NCI-H524 (cell line): ENCODE measurements at places on chromosomes 13 and 19.
A peak's percentile ranks its signal among the peaks of the same experiment; 100 is the strongest.

GRCh38 chr19:42233106-42233505 lies 9.3 kb downstream of the GSK3A start:
- DNase-seq: no peak

- DNase-seq: no peak
Measured at GRCh38 chr19:16446108-16446723, 25.6 kb downstream of the EPS15L1 start.

- DNase-seq: no peak
Measured at GRCh38 chr19:34408411-34408810, 4.2 kb downstream of the PDCD2L start.

DNA sequence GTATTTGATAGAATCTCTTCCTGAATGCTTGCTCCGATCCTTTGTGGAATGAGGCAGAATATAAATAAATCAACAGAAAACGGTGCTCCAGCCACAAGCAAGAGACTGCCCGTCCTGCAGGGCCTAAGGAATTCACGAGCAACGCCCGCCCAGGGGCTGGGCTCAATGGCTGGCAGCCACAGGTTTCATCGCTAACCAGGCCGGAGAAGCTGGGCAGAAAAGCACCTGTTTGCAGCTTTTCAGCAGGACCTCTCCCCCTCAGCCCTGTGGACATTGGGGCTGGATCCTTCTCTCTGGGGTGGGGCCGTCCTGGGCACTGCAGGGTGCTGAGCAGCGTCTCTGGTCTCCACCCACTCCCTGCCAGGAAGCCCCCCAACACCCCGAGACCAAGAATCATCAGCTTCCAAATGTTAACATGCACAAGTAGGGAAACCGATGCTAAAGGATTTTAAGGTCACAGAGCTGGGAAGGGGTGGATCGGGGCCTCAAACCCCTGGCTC lies 102.5 kb downstream of the GADD45B start:
- no peak for DNase-seq

DNA sequence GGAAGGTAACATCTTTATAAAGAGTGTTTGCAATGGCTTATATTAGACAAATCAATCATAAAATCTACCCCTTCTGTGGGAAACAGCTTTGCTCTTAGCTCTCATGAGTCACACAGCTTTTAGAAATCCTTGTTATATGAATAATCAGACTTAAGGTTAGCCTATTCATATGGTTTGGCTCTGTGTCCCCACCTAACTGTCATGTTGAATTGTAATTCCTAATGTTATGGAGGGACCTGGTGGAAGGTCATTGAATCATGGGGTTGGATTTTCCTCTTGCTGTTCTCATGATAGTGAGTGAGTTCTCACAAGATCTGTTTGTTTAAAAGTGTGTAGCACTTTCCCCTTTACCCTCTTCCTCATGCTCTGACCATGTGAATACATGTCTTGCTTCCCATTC lies 704.2 kb upstream of the KLHL1 start:
- no peak for DNase-seq

- no peak for DNase-seq
Measured at GRCh38 chr13:37179645-37180044, 74.2 kb upstream of the CSNK1A1L start.

DNA sequence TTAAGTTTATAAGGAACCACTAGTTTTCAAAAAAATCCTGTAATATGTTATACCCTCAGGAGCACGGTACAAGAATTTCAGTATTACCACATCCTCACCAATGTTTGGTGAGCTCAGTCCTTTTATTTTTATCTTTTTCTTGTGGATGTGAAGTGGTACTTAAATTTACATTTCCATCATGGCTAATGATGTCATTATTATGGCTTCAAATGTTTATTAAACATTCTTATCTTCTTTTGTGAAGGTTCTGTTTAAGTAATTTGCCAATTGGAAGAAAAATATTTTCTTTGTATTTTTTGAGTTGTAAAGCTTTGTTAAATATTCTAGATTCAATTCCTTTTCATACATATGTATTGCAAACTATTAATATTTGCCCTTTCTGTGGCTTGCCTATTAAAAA lies 291.0 kb downstream of the ENOX1 start:
- no peak for DNase-seq

GRCh38 chr13:63517371-63517770 lies 2101.7 kb upstream of the PCDH20 start:
- no peak for DNase-seq

- DNase-seq: no peak
Measured at GRCh38 chr19:29623726-29624488, 17.8 kb downstream of the POP4 start.

DNA sequence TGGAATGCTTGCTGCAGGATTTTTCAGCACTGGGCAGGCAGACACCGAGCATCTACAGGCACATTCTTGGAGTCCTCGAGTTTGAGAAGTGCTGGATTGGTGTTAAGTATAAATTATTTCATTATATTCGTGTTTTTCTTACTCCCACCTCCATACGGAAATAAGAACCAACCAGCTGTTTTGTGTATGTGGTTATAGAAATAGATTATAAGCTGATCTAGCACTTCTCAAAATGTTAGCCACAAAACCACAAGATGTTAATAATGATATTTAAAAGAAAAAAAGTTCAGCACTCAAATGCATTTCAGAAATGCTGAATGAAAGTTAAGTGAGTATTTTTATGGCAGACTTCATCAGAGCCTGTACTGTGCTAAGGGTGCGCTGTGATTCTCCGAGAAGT lies 24.0 kb upstream of the TEX29 start:
- DNase-seq: no peak

DNA sequence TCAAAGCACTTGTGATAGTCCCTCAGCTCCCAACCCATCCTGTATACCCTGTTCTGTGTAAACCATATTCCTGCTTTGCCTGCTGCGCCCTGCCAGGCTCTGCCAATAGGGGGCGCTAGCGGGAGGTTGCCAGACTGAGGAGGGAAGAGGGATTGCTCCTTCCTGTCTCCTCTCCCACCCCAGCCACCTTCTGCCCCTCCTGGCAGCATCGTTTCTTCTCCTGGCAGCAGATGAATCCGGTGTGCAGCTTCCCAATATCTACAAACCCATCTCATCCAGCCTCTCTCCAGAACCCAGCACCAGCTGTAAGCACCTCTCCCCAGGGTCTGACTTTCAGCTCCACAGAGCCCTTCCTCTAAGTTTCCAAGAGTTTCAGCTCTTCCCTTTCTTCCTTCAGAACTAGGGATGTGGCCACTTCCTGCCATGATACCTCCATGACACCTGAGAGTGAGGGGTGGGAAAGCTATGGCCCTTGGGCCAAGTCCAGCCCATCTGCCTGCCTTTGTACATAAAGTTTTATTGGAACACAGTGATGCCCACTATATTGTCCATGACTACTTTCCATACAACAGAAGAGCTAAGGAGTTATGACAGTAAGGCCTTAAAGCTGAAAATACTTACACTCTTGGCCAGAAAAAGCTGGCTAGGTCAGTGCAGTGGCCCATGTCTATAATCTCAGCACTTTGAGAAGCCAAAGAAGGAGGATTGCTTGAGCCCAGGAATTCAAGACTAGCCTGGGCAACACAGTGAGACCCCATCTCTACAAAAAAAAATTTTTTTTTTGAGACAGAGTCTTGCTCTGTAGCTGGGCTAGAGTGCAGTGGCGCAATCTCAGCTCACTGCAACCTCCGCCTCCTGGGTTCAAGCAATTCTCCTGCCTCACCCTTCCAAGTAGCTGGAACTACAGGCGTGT lies 34.5 kb upstream of the ATP1A3 start:
- DNase-seq: peak; percentile 27

- no peak for DNase-seq
Measured at GRCh38 chr13:110562696-110563462, 1.4 kb upstream of the RAB20 start.

DNA sequence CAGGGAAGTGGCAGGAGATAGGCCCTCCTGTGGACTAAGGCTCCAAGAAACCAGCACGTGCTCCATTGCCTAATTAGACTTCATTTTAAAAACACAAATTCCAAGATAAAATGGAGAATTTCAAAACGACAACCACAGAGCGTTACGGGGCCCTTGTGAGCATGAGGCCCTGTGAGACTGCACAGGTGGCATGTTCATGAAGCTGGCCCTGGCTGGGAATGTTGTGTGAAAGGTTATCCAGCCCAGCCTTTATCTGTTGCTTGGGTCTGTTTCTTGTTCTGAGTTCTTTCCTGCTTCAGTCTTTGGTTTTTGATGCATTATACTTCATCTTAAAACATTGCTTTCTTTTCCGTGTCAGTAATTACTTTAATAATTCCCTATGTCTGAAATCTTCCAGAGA lies 99.0 kb downstream of the LACC1 start:
- no peak for DNase-seq

- no peak for DNase-seq
Measured at GRCh38 chr13:38933786-38934185, 56.8 kb downstream of the STOML3 start.

DNA sequence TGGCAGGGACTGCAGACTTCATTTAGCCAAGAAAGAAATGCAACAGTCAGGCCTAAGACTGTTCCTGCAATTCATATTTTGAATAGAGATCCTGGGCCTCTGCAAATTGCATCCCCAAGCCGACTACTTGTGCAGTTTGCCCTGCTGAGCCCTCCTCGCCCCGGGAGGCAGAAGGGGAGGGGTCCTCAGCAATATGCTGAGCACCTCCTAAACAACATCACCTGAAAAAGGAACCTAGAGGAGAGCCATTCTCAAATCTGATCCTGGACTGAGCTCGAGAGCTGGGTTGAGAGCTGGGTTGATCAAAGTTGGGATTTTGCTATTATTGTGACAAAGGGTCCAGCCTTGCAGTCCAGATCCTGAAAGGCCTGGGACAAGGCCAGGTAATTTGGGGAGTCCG lies 129.8 kb downstream of the STK24 start:
- DNase-seq: no peak

DNA sequence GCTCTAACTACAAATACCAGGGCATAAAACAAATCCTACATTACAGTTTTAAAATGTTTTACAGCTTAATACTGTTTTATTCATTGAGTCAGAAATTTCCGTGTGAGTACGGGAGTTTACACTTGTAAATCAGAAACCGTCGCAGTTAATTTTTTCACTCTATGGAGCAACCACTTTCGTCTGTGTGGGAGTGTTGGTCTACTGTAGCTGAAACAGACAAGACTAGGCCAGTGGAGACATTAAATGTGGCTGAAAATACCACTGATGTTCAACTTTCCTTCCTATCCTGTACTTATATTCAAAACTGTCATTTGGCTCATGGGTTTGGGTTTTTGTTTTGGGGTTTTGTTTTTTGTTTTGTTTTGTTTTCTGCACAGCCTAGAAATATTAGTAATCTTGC lies 268.7 kb downstream of the DCT start:
- no peak for DNase-seq

- DNase-seq: no peak
Measured at GRCh38 chr13:26340807-26341206, 86.9 kb downstream of the CDK8 start.

GRCh38 chr13:35961002-35961401 lies 170.2 kb downstream of the DCLK1 start:
- DNase-seq: no peak

GRCh38 chr13:110448677-110449076 lies 112.8 kb downstream of the RAB20 start:
- no peak for DNase-seq

GRCh38 chr13:79663435-79663834 lies 182.5 kb downstream of the NDFIP2 start:
- no peak for DNase-seq

- DNase-seq: no peak
Measured at GRCh38 chr13:46527237-46527636, 25.7 kb upstream of the LRCH1 start.

GRCh38 chr19:13055213-13056051 lies 47.2 kb downstream of the LYL1 start:
- DNase-seq: no peak

DNA sequence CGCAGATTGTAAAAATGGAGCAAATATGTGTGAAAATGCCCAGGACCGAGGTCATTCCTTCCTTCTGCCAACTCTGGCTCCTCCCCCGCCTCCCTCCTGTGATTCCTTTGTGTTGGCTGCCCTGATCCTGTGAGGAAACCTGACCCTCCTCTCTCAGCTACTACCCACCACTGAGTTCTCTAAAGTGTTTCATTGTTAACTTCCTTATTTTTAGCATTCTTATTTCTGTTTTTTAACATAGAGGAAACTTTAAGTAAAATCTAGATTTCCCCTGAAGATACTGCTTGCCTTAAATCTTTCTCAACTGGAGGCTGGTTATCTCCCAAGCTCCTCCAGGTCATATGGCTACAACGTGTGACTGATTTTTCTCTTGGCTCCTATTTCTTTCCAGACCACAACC lies 21.7 kb upstream of the FBXL3 start:
- DNase-seq: no peak

DNA sequence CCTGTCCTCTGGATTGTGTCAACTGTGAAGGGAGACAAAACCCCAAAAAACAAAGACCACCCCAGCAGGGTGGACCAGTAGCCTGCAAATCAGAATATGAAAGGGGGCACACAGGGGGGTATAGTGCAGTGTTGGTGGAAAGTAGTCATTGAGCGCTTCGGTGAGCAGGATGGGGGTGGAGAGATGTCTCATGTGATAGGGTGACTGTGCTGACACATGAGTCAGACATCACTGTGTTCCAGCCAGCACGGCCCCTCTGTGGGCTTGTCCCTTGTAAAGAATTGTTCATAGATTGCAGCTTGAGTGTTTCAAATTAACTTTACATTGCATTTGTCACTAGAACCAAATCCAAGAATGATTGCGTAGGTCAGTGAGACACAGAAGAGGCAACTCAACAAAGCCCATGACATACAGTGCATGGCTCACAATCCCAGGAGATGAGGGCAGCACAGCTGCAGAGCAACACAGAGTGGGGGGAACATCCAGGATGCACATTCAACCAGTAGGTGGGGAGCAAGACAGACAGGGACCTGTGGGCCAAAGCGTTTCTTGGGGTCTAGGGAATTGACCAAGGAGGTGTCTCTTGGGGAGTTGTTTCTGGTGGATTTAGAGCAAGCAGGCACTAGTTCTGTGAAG lies 7.5 kb downstream of the ZNF440 start:
- no peak for DNase-seq

- no peak for DNase-seq
Measured at GRCh38 chr19:1401138-1401888, at the start of gene GAMT. TSS of gene GAMT (minus strand) at chr19:1401542. CDS start at chr19:1401476, 66 bp downstream.

- DNase-seq: peak; percentile 28
Measured at GRCh38 chr19:6761053-6761676, 6.1 kb downstream of the SH2D3A start.

- peak; percentile 96 for DNase-seq
Measured at GRCh38 chr19:38252941-38253691, 3.1 kb downstream of the PPP1R14A start.

- no peak for DNase-seq
Measured at GRCh38 chr19:17020385-17020784, 6.2 kb downstream of the CPAMD8 start.

DNA sequence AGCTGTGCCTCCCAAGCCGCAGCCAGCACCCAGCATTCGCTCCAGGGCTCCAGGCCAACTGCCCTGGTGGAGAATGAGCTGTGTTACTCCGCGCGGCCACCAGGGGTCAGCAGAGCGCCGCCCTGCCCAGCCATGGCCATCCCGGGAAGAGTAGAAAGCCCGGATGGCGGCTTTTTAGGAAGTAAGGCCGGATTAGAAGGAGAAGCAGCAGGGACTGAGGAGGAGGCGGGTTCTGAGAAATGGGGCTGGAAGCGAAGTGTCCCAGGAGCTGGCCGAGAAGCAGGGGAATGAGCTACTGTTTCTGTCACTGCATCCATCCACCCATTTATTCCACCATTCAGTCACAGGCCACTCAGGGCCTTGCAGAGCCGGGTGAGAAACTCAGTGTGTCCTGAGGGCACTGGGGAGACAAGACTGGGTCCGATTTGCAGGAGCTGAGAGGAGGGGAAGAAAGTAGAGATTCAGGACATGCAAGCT lies 6.6 kb upstream of the NPAS1 start:
- peak; percentile 63 for DNase-seq
